Cardiac muscle cell (in vitro differentiated cells and primary cell): ENCODE measurements at places on chromosomes 1 and 21. TPM values are rescaled to one million over a fixed set of nuclear protein-coding genes. Genes with fewer than 3 reads are reported as not detected.

The SYTL1 gene
- polyA plus RNA-seq, result 31.8 and 44.1 TPM in 2 replicates

The TMEM167B gene
- polyA plus RNA-seq, result 16.4 and 18.7 TPM in 2 replicates

The ASCL5 gene
- 0.16 TPM in 1 of 2 replicates, not detected in the other for polyA plus RNA-seq

The CAPN9 gene
- polyA plus RNA-seq, result 0.87 and 1.2 TPM in 2 replicates

The UMODL1 gene
- not detected in 2 replicates for polyA plus RNA-seq

The SHISAL2A gene
- not detected in 2 replicates for polyA plus RNA-seq

The AMY1A gene
- not detected in 2 replicates for polyA plus RNA-seq

The SERTAD4 gene
- 1.4 and 1.9 TPM in 2 replicates for polyA plus RNA-seq

The FCAMR gene
- polyA plus RNA-seq, result not detected in 2 replicates

The FCGR1A gene
- 0.12 and 0.64 TPM in 2 replicates for polyA plus RNA-seq

The E2F2 gene
- 2.2 and 2.7 TPM in 2 replicates for polyA plus RNA-seq

The CELA3A gene
- not detected in 2 replicates for polyA plus RNA-seq

The ARF1 gene
- polyA plus RNA-seq, result 662 and 732 TPM in 2 replicates

The GBP6 gene
- not detected in 2 replicates for polyA plus RNA-seq

The SPRR2B gene
- not detected in 2 replicates for polyA plus RNA-seq
